Stimulated activated CD8-positive, alpha-beta memory T cell treated with anti-CD3 and anti-CD28 coated beads, Interleukin-4, amount 100 ng/mL, for 24 hours (primary cell): ENCODE measurements at places on chromosomes 12 and 14.

DNA sequence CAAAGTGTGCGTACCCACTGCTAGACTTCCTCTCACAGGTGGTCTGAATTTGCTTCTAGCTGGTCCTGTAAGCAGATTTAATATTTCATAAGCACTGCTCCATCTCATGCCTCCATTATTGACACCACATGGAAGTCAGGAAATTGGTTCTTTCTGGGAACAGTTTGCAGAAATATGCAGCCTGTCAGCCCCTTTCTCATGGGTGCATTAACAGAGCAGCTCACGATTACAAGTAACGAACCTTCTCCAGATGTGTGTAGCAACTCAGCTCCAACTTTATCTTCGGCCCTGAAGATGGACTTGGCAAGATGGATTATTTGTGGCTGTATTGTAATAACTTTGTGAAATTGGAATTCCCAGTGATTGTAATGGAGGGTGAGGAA, 214.5 kb upstream of the DDHD1 start:
- DNase-seq, result no peak

DNA sequence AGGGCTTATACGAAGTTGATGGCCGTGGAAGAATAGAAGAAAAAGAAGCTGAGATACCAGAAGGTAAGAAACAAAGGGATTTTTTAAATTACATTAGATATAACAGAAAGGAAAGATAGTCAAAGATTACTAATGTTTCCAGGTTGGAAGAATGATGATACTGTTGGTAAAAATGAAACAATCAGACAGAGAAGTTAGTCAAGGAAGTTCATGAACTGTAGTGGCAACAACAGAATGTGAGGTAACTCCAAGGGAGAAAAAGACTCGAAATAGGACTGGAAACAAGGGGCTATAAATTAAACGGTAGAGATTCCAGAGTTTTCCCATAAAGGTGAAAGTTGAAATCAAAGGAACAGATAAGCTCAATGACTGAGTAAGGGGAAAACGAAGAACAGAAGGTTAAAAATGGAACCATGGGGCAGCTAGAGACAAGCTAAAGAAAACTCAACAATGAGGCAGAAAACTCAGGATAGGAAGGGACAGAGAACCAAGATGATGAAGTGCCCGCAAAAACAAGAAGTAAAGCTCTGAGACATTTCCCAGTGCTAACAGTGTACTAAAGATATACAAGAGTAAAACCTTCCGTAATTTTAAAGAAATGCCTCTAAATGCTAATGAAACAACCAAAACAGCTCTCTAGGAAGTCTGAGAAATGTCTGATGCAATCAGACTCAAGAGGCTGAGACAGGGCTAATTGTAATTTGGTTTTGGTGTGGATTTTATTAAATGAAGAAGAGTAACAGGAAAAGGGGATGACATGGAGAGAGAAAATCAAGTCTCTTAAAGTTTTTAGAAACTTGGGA, 70.0 kb downstream of the PPP2R5E start:
- no peak for DNase-seq

GRCh38 chr14:104451474-104451873, 128.1 kb upstream of the C14orf180 start:
- DNase-seq, result no peak

DNA sequence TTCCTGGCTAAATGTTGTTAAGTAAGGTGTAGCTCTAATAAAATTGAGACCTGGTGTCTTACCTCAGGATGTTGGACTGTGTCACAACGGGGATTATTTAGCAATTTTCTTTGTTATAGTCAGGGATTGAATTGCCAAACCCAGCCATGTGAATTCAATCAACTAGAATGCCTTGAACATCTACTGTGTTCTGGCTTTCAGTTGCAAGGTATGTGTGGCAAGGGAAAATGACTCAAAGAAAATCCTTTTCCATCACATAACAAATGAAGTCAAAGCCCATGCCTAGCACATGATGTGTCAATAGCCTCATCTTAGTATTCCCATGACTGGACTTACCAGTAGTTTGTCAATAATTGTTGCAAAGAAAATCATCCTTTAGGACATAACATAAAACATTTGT, 519.8 kb upstream of the FLRT2 start:
- DNase-seq, result no peak

DNA sequence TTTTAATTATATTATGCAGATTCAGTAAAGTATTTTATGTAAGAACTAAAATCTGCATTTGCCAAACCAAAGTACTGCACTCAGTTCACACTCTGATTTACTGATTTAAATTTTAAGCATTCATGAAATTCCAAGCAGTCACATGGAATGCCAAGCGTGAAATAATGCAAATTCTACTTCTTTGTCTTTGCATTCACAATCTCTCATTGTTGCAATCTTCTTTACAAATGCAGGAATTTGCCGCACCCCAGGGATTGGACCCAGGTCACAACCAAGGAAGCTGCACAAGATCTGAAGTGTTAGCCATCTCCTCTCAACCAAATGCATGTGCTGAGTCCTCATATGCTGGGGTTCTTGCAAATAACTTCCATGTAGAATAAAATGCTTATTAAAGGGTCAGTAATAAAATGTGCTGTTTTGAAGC, 71.9 kb downstream of the TUNAR start:
- DNase-seq, result no peak

DNA sequence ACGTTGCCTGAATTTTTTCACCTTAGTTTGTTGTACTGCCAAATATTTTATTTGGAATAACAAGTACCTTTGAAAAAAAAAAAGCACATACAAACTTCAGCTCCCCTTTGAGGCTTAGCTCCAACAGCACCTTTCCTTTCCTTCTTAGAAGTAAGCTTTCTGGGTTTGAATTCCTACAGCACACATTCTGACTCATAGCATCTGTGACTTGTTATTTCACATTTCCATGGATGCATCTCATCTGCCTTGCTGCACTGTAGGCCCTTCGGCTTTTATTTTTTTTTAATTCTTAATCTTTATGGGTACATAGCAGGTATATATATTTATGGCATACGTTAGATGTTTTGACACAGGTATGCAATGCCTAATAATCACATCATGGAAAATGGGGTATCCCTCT, 7.2 kb downstream of the LGALS3 start:
- no peak for DNase-seq

- DNase-seq, result no peak
Measured at GRCh38 chr14:55588259-55588699, 8.3 kb downstream of the KTN1 start.

DNA sequence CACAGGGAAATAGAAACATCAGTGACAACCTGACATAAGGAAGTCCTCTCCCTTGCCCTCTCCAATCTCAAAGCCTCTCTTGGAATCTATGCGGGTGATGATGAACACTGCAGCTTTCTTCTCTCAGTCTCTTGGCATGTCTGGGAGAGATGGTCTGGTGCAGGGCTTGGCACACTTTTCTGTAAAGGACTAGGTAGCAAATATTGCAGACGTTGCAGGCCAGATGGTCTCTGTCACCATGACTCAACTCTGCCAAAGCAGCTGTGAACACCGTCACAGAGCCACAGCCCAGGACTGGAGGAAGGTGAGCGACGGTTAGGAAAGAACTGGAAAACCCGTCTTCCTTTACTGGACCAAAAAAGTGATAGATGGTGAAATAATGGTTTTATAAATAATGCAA, 591.0 kb upstream of the TMEM132C start:
- DNase-seq, result no peak

DNA sequence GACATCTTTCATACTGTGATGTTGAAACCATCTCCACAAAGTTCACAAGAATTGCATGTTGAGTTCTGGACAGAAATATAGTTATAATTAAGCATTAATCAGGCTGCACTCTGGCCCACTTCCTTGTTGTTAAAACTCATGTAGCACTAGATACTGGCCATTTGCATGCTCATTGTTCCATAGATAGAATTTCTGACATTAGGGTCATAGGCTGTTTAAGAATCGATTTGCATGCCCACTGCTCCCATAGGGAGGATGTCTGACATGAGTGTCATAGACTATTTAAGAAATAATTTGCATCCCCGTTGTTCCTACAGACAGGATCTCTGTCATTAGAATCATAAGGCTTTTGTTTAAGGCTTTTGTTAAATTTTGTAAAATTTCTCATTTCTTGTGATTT, 50.2 kb downstream of the MYF5 start:
- no peak for DNase-seq

DNA sequence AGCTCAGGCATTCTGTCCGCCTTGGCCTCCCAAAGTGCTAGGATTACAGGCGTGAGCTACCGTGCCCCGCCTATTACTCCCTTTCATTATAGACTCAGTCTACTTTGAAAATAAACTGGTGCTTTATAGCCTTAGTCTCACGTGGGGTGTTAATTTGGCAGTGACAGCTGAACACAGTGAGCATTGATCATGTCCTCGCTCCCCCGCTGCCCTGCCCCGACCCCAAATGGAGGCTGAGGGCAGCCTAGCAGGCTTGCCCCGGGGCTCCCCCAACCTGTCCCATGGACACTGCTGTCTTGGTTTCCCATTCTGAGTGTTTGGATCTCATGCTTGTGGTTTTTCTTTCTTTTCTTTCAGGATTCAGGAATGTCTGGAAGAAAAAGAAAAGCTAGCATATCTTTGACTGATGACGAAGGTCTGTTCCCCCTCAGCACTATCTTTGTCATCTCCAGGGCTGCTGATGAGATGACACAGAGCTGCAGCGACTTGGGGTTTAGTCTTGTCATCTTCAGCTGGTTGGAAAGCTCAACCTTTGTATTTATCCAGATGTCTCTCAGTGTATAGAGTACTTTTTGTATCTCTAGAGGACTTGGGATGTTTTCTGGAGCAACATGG, 42.2 kb downstream of the EP400 start:
- no peak for DNase-seq
